ENCODE measurements at places on chromosomes 2 and 18.

DNA sequence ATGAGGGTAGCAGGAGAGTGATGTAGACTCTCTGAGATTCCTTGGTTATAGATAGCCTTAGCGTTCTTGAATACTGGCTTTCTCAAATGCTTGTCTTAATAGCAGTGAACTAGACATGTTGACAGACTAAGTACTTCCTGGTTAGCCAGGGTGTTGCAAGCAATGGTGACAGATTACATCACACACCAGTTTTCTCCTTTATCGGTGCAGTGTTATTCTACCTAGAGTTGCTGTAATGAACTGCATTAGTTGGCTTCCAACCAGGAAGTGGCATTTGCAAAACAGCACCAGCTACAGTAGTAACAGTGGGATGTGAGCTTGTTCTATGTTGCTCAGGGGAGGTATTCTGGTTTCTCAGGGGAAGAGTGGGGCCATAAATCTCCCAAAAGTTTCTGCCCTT is 582.2 kb upstream of the DDX18 start:
- ATAC-seq, result no peak

DNA sequence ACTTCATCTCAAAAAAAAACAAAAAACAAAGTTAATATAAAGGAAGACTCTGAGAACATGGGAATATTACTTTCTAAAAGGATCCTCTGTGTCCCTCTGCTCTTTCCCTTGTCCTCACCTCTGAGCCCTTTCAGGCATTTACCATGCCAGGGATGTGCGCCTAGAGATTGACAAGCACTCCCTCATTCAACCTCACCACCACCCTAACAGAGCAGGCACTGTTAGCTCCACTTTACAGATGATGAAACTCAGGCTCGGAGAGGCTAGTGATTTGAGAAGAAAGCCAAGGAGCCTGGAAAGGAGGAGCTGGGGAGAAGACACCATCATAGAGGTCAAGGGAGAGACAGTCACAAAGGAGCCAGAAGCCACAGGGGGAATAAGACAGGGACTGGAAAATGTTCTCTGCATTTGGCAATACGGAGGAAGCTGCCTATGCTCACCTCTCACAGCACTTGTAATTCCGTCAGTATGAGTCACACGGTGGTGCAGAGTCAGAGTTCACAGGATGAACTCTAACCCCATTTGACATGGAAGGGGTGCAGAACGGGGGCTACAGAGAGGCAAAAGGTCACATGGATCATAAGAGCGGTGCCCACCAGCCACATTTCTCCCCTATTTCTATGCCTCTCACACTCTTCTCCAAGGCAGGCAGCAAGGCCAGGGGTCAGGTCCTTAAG is 101.8 kb upstream of the NFU1 start:
- ATAC-seq, result no peak

- no peak for ATAC-seq
Observed at GRCh38 chr2:176484838-176485237, 215.6 kb downstream of the MTX2 start.

- ATAC-seq, result no peak
Observed at GRCh38 chr2:12842917-12843316, 126.2 kb downstream of the TRIB2 start.

DNA sequence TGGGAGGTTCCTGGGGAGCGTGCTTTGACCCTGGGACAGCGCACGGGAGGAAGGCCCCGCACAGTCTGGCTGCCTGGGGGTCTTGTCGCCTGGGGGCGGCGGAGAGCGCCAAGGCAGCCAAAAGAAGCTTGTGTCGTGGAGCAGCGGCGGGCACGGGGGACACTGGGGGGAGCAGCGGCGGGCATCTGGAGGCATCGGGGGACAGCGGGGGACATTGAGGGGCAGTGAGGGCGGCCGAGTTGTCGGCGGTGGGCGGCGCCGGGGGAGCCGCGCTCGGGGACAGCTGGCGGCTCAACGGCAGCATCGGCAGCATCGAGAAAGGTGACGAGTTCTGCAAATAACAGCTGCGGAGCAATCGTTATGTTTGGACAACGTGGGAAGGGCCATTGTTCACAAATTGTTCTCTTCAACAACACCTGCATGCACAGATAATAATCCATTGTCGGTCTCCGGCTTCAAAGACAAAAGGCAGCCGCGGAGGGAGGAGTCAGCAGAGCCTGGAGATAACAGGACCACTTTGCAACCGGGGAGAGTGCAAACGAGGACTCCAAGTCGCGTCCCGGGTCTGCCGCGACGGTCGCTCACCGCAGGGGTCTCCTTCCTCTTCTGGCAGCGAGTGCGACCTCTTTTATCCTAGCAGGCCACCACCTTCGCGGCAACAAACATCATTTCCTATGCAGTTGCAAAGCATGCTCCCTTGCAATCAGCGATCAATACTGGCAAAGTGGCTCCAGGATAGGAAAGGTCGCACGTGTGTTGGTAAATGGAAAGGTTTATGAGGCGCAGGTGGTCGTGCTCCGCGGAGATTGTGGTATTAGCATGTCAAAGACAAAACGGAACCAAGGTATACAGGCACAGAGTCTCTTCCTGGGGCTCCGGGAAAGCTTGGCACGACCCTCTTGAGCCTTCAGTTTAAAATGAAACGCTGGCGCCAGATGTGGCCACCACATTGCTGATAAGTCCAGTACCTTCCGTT is 132.3 kb upstream of the DLX2 start:
- ATAC-seq, result peak; percentile 46

GRCh38 chr2:141707486-141707885 is 423.3 kb downstream of the LRP1B start:
- no peak for ATAC-seq

- ATAC-seq, result no peak
Observed at GRCh38 chr2:30372826-30373225, 74.2 kb upstream of the LCLAT1 start.

DNA sequence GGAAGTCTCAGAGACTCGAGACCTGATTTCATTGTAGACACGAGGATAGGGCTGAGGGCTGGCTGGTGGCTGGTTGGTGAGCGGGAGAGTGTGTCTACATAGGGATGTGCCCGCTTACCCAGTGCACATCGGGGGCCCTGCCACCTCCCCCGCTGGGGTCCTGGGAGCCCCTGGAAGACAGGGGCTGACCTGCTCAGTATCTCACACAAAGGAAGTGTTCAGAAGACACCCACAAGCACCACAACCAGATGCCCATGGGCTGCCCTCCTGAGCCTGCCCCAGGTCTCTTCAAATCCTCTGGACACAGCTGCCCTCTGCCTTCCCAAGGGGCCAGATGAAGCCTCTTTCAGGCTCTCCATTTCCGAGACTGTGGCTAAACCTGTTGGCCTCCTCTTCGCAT is 43.1 kb downstream of the MYCN start:
- no peak for ATAC-seq

DNA sequence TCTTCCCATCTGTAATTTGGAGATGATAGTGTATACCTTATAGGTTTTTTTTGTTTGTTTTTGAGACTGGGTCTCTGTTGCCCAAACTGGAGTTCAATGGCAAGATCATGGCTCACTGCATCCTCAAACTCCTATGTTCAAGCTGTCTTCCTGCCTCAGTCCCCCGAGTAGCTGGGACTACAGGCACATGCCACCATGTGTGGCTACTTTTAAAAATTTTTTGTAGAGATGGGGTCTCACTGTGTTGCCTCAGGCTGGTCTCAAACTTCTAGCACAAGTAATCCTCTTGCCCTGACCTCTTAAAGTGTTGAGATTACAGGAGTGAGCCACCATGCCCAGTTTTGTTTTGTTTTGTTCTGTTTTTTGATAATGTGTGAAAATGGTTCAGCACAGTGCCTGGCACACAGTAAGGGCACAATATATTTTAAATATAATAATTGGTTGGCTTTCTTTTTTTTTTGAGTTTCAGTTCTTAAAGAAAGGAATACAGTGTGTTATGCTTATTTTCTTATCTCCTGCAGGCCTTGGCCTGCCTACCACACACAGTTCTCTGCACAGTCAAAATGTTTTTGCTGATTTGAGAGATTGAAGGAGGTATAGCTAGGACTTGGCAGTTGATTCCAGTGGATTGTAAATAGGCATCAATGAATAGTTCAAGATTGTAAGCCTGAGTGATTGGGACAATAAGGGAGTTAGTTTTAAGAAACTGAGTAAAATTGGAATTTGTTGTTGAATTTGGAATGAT is 6.1 kb downstream of the ACTR3 start:
- peak; percentile 23 for ATAC-seq

DNA sequence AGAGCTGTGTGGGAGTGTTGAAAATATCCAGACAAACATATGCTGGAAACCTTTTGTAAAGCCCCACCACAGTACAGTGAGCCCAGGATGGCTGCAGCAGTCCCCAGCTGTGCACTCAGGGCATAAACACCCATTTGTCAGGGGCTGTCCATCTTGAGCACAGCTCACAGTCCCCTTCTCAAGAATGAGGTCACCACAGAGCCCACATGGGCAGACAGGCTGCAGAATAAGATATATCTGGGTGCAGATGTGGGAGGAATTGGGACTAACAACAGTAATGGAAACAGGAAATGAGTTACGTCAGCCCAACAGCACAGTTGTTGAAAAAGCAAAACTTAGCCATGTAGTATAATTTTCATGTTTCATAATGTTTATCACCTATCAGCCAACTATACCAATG is 219.6 kb downstream of the ETAA1 start:
- no peak for ATAC-seq

- no peak for ATAC-seq
Observed at GRCh38 chr2:47221946-47222345, 66.8 kb upstream of the STPG4 start.

GRCh38 chr2:199819746-199820145 is 31.2 kb downstream of the FTCDNL1 start:
- no peak for ATAC-seq

- no peak for ATAC-seq
Observed at GRCh38 chr18:64785686-64786085, 636.8 kb upstream of the LINC00305 start.

DNA sequence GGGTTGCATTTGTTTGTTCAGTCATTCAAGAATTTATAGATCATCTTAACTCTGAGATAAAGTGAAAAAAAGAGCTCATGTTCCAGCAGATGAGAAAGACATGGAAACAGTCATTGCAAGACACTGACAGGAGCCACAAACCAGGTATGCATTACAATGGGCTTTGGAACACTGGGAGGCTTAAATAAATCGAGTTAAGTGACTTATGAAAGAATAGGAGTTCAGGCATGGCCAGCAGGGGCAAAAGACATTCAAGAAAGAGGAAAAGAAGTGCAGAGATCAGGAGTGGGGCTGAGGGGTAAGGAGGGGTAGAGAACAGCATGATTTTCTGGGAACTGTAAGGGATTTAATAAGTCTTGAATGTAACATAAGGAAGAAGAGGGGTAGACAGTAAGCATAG is 121.2 kb upstream of the EPC2 start:
- ATAC-seq, result no peak

- no peak for ATAC-seq
Observed at GRCh38 chr18:25080211-25080610, 271.8 kb downstream of the ZNF521 start.

GRCh38 chr2:99864561-99865553 is 277.5 kb downstream of the AFF3 start:
- no peak for ATAC-seq

DNA sequence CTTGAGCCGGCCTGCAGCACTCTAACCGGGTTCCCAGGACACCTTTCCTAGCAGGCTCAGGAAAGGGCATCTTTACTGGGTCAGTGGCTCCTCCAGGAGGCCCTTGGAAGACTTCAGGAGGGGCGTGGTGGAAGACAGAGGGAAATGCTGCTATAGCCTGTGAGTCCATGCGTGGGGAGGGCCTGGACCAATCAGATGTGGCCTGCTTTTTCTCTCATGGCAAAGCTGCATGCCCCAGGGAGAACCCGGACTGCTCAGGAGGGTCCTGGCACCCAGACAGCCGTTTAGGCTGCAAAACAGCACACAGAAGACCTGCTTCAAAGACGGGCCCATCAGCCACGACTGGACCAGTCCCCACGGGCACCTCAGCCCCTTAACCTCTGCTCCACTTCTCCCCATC is 84.4 kb downstream of the EIPR1 start:
- ATAC-seq, result no peak

DNA sequence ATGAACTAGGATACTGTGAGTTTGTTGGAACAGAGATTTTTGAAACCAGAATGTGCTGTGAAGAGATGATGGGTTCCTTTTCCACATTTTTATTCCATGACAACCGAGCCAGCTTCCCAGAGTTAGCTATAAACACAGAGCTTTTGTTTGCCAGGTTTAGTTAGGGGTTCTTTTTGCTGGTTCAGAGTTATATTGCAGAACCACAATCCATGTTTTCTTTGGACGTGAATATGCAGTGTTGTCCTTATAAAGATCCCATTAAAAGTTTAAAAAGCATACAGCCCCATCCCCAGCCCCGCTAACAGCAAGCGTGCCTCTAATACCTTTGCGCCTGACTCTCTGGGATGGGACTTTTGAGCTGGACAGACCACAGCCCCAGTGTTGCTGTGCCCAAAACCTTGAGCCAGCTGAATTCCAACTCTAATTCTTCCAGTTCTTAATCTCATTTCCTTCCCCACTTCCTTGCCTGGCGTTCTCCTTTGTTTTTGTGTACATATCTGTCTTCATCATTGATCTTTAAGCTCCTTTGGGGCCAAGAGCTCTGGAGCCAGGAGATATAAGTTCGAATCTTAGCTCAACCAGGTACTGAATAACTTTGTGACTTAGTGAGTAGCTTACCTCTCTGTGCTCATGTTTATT is 72.3 kb downstream of the SPATS2L start:
- no peak for ATAC-seq

DNA sequence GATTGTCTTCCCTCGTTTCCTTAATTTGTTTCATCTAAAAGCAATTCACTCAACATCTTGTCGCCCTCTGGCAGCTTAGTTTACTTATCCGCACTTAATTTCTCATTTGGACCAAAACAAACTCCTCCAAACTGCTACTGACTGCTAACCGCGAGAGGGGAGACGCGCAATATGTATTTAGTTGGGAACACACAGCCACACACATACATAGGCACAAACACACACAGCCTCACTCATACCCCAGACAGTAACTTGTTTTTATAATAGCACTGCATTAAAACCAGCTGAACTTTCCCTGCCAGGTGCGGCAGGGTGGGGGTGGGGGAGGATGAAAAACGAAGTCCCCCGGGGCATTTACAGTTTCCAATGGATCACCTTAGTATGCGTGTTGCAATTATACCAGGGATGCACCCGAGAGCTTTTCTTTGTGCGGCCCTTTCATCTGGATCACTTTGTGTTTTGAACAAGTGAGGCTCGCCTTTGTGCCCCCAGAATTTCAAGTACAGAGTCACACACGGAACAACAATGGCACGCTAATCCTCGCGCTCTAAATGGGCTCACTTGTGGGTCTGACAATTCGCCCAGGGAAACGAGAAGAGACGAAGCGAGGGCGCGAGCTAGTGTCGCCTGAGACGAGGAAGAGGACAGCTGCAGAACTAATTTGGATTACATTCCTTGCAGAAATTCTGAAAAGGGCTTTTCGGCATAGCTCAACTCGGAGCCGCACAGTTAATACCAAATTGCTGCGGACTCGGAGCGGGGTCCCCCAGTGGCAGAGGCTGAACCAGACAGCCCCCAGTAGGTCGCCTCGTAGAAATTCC is 2.4 kb downstream of the ERBB4 start:
- ATAC-seq, result no peak

- no peak for ATAC-seq
Observed at GRCh38 chr2:216385478-216385877, 13.2 kb upstream of the MARCHF4 start.

Measured in activated T-helper 17 cell treated with anti-CD3 and anti-CD28 coated beads, Interleukin-2, amount 50 U/mL, for 72 hours (primary cell).